ENCODE measurements at places on chromosomes 4 and X. TPM values are rescaled to one million over a fixed set of nuclear protein-coding genes. Genes with fewer than 3 reads are reported as not detected.

The STPG2 gene
- 0.25 TPM for total RNA-seq

The KCNE5 gene
- not detected for total RNA-seq

DNA sequence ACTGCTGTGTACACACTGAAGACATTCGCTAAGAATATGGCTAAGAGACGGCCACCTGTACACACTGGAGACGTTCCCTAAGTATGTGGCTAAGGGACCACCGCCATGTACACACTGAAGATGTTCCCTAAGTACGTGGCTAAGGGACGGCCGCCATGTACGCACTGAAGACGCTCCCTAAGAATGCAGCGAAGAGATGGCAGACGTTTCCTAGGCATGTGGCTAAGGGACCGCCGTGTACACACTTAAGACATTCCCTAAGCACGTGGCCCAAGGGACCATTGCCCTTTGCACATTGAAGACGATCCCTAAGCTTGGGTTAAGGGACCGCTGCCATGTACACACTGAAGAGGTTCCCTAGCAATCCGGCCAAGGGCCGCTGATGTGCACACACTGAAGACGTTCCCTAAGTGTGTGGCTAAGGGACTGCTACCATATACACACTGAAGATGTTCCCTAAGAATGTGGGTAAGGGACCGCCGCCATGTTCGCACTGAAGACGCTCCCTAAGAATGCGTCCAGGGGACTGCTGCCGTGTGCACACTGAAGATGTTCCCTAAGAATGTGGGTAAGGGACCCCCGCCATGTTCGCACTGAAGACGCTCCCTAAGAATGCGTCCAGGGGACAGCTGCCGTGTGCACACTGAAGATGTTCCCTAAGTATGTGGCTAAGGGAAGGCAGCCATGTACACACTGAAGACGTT lies 36.7 kb downstream of the DHRSX start:
- no peak for DNase-seq

DNA sequence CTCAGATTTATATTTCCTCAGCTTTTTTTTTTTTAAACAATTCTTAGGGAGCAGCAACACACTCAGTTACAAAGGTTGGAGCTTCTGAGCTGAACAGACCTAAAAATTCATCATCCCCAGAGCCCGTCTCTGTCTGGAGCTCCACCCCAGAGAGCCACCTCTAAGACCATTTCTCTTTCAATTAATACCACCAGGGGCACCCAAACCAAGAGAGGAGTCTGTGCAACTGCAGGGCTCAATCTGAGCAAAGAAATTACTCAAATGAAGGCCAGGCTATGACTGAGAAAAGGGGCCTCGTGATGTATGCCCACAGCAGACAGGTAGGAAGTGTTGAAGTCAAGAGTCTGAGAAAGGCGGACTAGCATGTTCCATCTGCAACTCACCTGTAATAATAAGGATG lies 95.5 kb downstream of the C4orf51 start:
- no peak for DNase-seq

GRCh38 chrX:136747003-136747986 lies 33.4 kb downstream of the ARHGEF6 start:
- DNase-seq, result no peak
